ENCODE measurements at places on chromosomes 7 and 10. TPM values are rescaled to one million over a fixed set of nuclear protein-coding genes. Genes with fewer than 3 reads are reported as not detected.

Gene PBLD
- total RNA-seq: 13.5 TPM

Gene GBX1
- not detected for total RNA-seq

Gene UTF1
- total RNA-seq: not detected

Gene GALNT17
- total RNA-seq: 17.2 TPM

Gene CRPPA
- 7.2 TPM for total RNA-seq

Gene ALOX5
- total RNA-seq: 2.8 TPM

Gene HNRNPF
- 85.4 TPM for total RNA-seq

Gene CCDC3
- 13.8 TPM for total RNA-seq

Gene BBIP1
- total RNA-seq: 77.6 TPM

Gene CPXM2
- total RNA-seq: 0.31 TPM

Gene TMEM229A
- total RNA-seq: 0.31 TPM

Gene IFIT2
- 2.2 TPM for total RNA-seq

Gene CCT6A
- 170 TPM for total RNA-seq

Gene ELAPOR2
- total RNA-seq: 42.3 TPM

Gene BEND7
- total RNA-seq: 14.4 TPM
